ENCODE measurements at places on chromosomes 3 and 15.

- no peak for DNase-seq
Measured at GRCh38 chr3:118181274-118181673, 853.4 kb downstream of the IGSF11 start.

GRCh38 chr3:72212396-72212795 lies 427.4 kb upstream of the PROK2 start:
- no peak for DNase-seq

- DNase-seq: no peak
Measured at GRCh38 chr15:61037031-61037430, 192.1 kb downstream of the RORA start.

- no peak for DNase-seq
Measured at GRCh38 chr3:28104896-28105534, 136.4 kb upstream of the CMC1 start.

DNA sequence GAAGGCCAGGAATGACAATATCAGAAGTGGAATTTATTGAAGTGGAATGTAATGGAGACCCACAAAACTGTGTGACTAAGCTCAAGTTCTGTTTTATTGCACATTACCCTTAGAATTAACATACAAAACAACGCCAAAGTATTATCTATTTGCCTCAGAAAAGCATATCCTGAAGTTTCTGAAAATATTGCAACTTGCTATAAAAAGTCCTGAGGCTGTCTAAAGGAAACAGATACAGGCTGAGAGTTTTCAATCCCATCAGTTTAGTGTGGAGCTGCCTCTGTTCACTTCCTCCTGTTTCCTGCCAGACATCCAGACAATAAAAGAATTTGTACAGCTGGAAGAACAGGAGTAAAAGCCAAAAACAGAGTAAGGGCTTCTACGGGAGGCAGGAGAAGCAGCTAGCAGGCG lies 108.8 kb downstream of the FBN1 start:
- no peak for DNase-seq

DNA sequence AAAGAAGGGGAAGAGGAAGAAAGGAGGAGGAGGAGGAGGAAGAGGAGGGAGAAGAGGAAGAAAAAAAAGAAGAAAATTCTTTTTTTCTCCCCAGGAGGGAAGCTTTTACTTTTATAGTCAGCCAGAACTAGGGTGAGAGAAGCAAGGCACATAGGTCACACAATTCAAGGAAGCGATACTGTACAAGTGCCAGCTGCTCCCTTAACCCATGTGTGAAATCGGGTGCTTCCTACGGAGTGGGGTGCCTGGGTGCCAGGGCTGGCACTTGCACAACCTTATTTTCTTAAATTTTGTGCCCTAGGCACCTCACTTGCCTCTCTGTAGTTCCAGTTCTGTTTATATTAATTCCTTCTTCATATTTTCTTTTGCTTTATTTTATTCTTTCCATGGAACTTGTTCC lies 150.4 kb downstream of the LIPC start:
- DNase-seq: no peak

DNA sequence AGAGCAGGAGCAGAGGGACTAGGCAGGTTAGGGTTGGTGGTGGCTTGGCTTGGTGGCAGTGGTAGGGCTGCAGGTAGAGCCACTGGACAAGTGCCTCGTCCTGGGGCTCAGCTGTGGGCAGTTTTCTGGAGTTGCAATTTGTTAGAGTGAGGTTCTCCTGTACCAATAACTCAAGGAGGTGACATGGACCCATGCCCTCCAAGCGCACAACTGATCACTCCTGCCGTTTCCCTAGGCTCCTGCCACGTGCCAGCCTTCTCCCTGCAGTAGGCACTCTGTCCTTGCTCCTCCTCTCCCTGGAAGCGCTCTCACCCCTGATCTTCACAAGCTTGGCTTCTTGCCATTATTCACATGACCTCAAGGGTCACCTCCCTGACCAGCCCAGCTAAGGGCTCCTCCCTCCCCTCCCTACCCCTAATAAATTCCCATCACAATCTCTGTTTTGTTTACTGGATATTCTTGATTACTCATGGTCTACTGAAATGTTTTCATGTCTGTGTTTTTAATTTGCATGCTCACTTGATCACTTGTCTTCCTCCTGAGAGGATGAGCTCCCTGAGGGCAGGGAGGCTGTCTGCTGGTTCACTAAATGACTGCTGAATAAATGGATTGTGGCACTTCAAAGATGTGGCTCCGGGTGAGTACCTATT lies 3.3 kb downstream of the WNT7A start:
- peak; percentile 36 for DNase-seq

- DNase-seq: peak; percentile 36
Measured at GRCh38 chr3:197466586-197467399, 89.0 kb downstream of the BDH1 start.

GRCh38 chr15:94175420-94175819 lies 55.9 kb upstream of the MCTP2 start:
- DNase-seq: no peak

- peak; percentile 95 for DNase-seq
Measured at GRCh38 chr15:90059208-90059985, 42.9 kb downstream of the IDH2 start.

DNA sequence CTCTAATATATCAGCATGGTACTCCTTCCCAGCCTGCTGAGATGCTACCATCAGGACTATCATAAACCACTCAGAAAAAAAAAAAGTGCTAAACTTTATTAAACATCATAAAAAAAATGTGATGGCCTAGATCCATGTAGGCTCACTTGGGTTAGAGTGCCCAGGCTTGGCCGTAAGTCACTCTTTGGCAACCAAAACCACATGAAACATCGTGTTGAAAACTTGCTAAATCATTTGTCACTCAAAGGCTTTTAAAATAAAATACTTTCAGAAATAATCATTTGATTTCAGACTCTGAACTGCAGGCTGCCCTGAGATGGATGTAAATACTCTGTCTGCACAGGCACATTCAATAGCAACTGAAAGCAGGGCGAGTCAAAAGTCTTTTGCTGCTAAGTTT lies 78.4 kb upstream of the WNT5A start:
- DNase-seq: no peak

DNA sequence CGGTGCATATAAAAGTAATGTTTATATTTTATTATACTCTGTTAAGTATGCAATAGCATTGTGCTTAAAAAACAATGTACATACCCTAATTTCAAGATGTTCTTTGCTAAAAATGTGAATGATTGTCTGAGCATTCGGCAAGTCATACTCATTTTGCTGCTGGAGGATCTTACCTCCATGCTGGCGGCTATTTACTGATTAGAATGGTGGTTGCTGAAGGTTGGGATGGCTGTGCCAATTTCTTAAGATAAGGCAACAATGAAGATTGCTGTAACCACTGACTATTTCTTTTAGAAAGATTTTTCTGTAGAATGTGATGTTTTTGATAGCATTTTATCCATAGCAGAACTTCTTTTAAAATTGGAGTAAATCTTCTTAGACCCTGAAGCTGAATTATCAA lies 932.7 kb downstream of the ZPLD1 start:
- DNase-seq: no peak

GRCh38 chr15:85963262-85963760 lies 116.4 kb upstream of the AGBL1 start:
- DNase-seq: no peak

DNA sequence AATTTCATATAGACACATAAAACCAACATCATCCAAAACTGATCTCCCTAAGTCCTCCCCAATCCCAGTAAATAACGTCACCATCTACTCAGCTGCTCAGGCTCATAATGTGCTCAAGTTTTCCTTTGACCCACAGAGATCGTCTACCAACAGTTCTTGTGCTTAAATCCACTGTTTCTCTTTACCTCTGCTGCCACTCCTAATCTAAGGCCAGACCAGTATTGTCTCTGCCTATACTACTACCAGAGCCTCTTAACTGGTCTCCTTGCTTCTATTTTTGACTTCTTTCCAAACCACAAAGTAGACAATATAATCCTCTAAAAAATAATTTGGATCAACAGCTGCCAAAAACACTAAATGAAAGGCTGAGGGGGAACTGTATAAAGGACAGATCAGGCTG lies 65.3 kb downstream of the CLASP2 start:
- no peak for DNase-seq

DNA sequence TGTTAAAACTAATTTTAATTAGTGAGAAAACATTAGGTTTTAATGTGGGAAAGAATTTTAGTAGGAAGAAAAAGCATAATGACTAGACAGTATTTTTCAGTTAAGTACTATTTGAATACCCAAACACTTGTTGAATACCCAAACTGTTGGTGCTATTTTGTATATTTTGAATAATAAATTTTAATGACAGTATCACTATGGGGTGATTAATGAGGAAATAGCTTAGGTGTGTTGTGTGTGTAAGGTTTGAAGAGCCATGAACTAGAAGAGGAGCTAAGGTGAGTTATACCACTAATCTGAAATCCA lies 4.7 kb upstream of the EBLN2 start:
- DNase-seq: no peak

DNA sequence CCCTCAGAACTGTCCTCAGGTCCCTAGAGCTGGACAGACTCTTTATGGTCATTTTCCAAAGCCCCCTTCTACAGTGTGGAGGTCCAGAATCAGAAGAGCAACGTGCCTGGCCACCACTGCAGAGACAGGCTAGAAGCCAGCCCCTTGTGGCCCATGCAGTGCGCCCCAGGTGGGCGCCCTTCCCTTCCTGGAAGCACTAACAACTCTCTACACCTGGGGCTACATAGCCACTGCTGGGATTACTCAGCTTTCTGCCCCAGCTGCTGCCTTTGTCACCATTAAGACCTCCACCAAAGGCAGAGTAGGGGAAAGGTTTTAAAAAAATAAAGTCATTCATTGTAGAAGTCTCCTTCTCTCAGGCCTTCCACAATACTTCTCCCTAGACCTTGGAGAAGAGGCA lies 2.3 kb downstream of the RASGRP1 start:
- DNase-seq: no peak

- no peak for DNase-seq
Measured at GRCh38 chr3:143421556-143421955, 302.0 kb downstream of the CHST2 start.

DNA sequence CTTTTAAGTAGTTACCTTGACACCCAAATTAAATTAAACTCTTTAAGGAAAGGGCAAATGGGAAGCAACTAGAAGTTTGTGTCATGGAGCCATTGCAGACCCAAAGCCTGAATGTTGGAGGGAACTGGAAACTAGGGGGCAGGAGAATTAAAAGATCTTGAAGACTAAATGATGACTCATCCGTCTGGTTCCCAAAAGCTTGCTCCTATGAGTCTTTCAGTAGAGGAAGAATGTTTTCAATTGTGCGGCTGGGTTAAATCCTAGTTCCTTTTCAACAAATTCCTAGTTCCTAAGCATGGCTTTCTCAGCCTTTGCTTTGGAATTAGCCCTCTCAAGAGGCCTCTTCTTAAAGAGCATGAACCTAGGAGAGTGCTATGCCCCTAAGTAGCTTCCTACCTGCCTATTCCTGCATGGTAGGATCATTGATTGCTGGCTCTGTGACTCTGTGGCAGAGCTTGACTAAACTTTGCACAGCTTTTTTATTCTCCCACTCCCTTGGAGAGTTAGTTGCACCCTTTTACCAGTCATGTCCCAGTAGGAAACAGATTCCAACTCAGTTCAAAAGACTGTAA lies 17.7 kb downstream of the CLEC3B start:
- no peak for DNase-seq

- no peak for DNase-seq
Measured at GRCh38 chr15:88221836-88222235, 34.7 kb downstream of the NTRK3 start.

GRCh38 chr3:152836269-152836668 lies 1.3 kb downstream of the P2RY1 start:
- no peak for DNase-seq

GRCh38 chr3:123533554-123534159 lies 51.2 kb downstream of the HACD2 start:
- no peak for DNase-seq

DNA sequence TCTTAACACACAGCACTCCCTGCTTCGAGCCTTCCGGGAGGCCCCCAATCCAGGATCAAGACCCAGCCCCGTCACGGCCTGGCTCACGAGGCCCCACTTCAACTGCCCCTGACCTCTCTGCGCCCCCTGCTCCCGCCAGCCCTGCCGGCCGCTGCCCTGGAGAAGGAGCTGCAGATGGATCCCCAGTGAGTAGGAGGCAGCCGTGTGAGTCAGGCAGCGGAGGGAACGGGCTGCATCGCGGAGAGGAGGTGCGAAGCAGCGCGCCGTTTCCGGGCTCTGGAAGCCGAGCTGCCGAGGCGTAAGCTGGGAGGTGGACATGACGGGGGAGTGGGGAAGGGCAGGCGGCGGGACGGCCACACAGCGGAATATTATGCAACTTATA lies 133.4 kb downstream of the TPRA1 start:
- peak; percentile 78 for DNase-seq

- no peak for DNase-seq
Measured at GRCh38 chr15:47485419-47485818, 231.9 kb upstream of the SEMA6D start.

GRCh38 chr15:90022345-90022744 lies 21.2 kb downstream of the ZNF710 start:
- no peak for DNase-seq

- DNase-seq: no peak
Measured at GRCh38 chr3:129311054-129311902, 32.6 kb downstream of the HMCES start.

DNA sequence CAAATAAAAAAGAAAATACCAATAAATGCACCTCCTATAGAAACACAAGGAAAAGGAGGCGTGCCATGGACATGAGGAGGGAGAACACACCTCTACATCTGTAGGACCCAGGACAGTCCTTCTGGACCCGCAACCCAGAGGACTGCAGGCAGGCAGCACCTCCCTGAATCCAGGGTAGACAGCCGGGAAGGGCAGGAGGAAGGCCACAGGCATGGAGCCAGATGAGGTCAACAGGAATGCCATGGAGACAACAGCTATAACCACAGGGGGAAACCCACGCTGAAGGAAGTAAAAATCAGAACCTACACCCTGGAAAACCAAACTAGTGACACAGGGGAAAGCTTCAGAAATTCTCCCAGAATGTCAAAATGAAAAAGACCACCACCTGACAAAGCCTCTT lies 248.8 kb upstream of the NSMCE3 start:
- no peak for DNase-seq

- no peak for DNase-seq
Measured at GRCh38 chr3:120198305-120198878, 86.6 kb downstream of the GPR156 start.

- DNase-seq: no peak
Measured at GRCh38 chr15:73633991-73634495, 854 bp upstream of the NPTN start.

GRCh38 chr3:161317077-161317476 lies 54.2 kb downstream of the SPTSSB start:
- DNase-seq: no peak

DNA sequence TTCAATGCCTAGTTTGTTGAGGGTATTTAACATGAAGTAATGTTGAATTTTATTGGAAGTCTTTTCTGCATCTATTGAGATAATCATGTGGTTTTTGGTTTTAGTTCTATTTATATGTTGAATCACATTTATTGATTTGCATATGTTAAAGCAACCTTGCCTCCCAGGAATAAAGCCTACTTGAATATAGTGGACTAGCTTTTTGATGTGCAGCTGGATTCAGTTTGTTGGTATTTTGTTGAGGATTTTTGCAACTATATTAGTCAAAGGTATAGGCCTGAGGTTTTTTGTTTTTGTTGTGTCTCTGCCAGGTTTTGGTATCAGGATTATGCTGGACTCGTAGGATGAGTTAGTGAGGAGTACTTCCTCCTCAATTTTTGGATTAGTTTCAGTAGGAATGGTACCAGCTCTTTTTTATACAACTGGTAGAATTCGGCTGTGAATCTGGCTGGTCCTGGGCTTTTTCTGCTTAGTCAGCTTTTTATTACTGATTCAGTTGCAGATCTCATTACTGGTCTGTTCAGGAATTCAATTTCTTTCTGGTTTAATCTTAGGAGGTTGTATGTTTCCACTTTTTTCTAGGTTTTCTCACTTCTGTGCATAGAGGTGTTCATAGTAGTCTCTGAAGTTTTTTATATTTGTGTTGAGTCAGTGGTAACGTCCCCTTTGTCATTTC lies 209.8 kb upstream of the RBMS3 start:
- no peak for DNase-seq
